ENCODE measurements at places on chromosomes 2 and 18.

GRCh38 chr2:82740527-82740926 is 1718.6 kb downstream of the SUCLG1 start:
- no peak for DNase-seq

DNA sequence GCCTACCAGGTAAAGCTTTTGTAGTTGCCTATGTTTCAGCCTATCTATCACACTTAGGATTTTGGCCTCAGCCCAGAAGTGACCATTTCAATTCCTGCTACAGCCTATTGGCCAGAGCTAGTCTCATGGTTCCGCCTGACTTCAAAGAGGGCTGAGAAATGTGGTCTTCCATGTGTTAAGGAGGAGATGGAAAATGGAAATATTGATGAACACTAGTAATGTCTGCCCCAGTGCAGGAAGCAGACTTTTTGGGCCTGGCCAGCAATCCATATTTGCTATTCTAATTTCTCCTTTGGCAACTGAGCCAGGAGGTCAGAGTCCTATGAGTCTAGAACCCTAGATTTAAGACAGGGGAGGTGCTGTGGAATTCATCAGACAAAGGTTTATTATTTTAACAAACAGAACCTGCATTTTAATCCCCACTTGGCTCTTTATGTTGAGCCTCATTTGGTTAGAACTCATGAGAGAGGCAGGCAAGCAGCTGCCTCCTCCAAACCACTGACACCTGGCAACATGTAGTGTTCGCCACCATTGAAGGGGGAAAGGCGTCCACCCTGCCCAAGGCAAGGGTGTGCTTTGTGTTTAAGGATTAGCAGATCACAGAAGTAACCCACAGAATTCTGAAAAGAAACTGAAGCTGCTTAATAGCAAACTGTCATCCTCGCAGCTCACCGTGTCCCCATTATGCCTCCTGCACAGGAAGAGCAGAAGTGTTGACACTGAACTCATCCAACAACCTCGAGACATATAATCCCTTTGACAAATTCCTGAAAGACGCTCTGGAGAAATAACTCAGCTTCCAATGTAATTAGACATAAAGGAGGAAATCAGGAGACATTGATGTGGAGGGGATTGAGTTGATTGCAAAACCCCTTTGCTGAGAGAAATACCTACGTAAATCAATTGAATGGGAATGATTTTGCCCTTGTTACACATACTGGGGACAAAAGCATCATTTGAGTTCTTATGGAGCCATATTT is 47.7 kb upstream of the SCG2 start:
- DNase-seq: no peak

- no peak for DNase-seq
These were observed 994.1 kb upstream of the ACVR2A start for GRCh38 chr2:146850746-146851145.

GRCh38 chr2:2838548-2838845 is 507.4 kb upstream of the MYT1L start:
- DNase-seq: no peak

- no peak for DNase-seq
These were observed 1159.0 kb downstream of the RPIA start for GRCh38 chr2:89850481-89850880.

GRCh38 chr2:83959266-83959665 is 499.8 kb downstream of the SUCLG1 start:
- DNase-seq: no peak

GRCh38 chr2:118148133-118148532 is 59.9 kb downstream of the INSIG2 start:
- DNase-seq: no peak

- DNase-seq: no peak
These were observed 12.7 kb upstream of the DUSP2 start for GRCh38 chr2:96157649-96158553.

- DNase-seq: no peak
These were observed 62.5 kb downstream of the C1D start for GRCh38 chr2:68000170-68000825.

DNA sequence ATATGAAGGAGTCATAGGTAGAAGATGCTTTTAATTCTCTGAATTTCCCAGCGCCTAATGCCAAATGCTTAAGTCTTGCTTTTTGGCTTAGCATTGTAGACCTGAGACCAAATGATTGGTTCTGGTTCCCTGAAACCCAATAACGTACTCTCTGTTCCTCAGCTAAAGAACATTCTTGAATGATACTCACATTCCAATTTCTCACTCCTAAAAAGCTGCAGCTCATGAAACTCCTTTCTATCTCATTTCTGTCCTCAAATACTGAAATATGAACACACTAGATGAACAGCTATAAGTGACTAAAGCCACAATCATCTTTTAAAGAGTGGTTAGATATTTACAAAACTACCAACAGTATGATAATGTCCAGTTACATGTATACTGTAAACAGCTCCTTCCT is 272.1 kb downstream of the SLC8A1 start:
- no peak for DNase-seq

DNA sequence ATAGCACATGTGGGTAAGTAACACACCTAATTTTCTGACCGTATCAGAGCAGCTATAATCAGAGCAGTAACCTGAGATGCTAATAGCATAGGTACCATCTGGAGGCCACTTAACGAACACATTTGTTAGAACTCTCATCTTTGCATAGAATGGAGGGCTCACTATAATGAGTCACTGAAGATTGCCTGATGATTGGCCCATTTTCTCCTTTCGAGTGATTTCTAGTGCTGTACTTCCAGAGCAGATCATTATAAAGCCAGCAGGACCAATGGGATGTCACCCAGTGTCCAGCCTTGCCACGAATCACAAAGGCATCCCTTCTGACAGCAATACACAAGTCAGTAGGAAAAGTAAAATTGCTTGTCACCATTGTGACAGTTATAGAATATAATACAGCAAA is 81.7 kb upstream of the REV1 start:
- peak; percentile 93 for DNase-seq

- no peak for DNase-seq
These were observed 315.8 kb upstream of the EPAS1 start for GRCh38 chr2:45981384-45981930.

GRCh38 chr18:23631746-23632145 is 31.0 kb downstream of the ANKRD29 start:
- no peak for DNase-seq

- no peak for DNase-seq
These were observed 28.8 kb downstream of the CNRIP1 start for GRCh38 chr2:68290901-68291300.

- DNase-seq: no peak
These were observed 331.9 kb downstream of the PDE11A start for GRCh38 chr2:177740700-177741099.

GRCh38 chr2:11097038-11097720 is 58.1 kb upstream of the SLC66A3 start:
- DNase-seq: no peak

- no peak for DNase-seq
These were observed 101.0 kb upstream of the NT5C1B start for GRCh38 chr2:18690342-18690741.

All from NCI-H2171 (cell line).